Liver (tissue), 10 donors: ENCODE measurements at places on chromosomes 11 and 22.
A peak's percentile ranks its signal among the peaks of the same experiment; 100 is the strongest.

DNA sequence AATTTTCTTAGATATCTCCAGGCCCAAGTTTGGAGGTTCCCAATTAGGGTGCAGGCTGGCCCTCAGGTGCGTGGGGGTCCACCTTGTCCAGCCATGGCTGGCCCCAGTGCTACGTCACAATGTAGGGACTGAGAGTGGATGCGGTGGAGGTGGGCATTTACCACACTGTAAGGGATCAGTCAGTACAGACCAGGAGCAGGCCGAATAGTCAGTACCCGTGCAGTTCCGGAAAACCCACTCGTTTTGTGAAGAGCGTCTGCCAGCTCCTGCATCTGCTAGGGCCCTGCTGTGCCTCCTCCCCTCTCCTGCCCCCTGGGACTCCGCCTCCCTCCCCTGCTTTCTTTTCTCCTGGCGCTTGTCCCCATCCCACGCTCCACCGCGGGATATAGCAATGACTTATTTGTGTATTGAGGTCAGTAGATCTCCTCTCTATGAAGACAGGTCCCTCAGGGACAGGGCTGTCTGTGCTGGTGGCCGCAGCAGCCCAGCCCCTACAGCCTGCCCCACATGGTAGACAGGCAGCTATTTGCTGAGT, 50.4 kb upstream of the SEPTIN5 start:
- no peak for DNase-seq
- no peak overlapping the region for H3K4me3 ChIP-seq
- no peaks in the 10 kb centered on the region for H3K36me3 ChIP-seq
- no peaks in the 10 kb centered on the region for H3K27me3 ChIP-seq
- H3K4me1 ChIP-seq = no peaks in the 10 kb centered on the region
- H3K27ac ChIP-seq = no peak overlapping the region

DNA sequence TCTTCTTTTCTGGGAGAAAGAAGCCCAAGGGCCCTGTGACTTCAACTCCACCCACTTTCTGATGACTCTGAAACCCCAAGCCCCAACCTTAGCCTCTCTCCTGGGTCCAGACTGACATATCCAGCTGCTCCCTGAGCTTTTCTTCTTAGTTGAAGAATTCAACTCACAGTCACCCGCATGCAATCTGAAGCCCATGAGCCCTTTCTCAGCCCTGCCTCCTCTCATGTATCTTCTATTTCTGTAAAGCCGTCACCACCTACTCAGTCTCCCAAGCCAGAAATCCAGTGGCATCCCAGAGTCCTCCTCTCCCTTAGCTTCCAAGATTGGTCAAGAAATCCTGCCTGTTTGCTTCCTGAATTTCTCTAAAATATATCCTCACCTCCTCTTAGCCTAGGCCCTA, 7.1 kb upstream of the TMA7B start:
- no peak for DNase-seq
- H3K4me1 ChIP-seq = no peaks in the 10 kb centered on the region
- no peaks in the 10 kb centered on the region for H3K36me3 ChIP-seq
- H3K27me3 ChIP-seq = no peaks in the 10 kb centered on the region

GRCh38 chr11:76654298-76654851, 16.2 kb downstream of the LRRC32 start:
- H3K36me3 ChIP-seq = no peaks in the 10 kb centered on the region
- H3K27ac ChIP-seq = peak overlapping the region; percentile 60
- no peaks in the 10 kb centered on the region for H3K4me1 ChIP-seq
- no peak overlapping the region for H3K4me3 ChIP-seq
- no peaks in the 10 kb centered on the region for H3K27me3 ChIP-seq

DNA sequence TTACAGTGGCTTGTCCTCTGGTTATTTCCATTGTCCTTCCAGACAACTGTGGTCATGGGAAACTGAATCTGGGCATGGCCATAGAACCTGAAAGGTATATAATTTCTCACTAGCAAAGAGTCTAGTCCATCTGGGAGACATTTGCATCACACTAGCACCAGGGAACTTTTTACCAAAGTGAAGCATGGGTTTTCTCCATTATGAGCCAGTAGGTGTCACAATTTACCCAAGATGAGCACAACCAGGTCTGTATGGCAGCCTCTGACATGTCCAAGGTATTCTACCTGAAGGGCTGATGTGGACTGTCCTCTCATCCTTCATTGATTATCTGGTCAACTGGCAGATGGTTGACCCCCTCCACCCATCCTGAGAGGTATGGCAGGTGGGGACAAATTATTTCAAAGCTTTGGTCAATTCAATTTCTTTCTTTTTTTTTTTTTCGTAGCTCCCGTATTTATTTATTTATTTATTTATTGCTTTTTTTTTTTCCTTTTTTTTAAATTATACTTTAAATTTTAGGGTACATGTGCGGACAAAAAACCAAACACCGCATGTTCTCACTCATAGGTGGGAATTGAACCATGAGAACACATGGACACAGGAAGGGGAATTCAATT, 425.9 kb downstream of the TMEM135 start:
- H3K27ac ChIP-seq = no peak overlapping the region
- H3K4me3 ChIP-seq = no peak overlapping the region
- H3K36me3 ChIP-seq = no peaks in the 10 kb centered on the region
- DNase-seq = no peak
- H3K27me3 ChIP-seq = no peaks in the 10 kb centered on the region
- no peaks in the 10 kb centered on the region for H3K4me1 ChIP-seq

DNA sequence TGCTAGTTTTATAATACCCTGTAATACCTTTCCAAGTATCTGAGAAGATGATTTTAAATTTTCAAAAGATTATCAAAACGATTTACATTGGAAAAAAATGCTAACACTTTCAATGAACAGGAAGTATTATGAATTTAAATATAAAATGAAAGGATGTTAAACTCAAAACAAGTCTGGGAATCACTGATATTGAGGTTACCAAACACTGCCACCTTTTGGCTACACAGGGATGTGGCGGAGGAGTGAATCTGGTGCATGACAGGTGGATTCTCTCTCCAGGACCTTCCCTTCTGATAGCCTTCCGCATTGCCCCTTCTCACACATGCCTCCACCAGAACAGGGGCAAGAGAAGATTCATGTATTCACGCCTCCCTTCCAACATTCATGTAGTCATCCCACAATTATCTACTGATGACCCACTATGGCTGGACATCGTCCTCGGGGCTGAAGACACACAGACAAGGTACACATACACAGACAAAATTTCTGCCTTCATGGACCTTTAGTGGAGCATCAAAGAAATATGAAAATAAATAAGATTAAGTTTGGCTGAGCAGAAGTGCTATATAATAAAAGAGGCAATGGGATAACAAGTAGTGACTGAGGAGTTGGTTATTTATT, 34.7 kb downstream of the ATG16L2 start:
- DNase-seq = no peak
- H3K27me3 ChIP-seq = no peaks in the 10 kb centered on the region
- no peaks in the 10 kb centered on the region for H3K4me1 ChIP-seq
- H3K27ac ChIP-seq = no peak overlapping the region

- no peaks in the 10 kb centered on the region for H3K27me3 ChIP-seq
- no peaks in the 10 kb centered on the region for H3K36me3 ChIP-seq
- H3K4me3 ChIP-seq = no peak overlapping the region
- H3K4me1 ChIP-seq = peaks cover 8% of the 10 kb centered on the region
- no peak for DNase-seq
These were observed 3.4 kb upstream of the KCTD17 start for GRCh38 chr22:37048133-37048532.

- H3K4me1 ChIP-seq = no peaks in the 10 kb centered on the region
- H3K36me3 ChIP-seq = no peaks in the 10 kb centered on the region
- no peaks in the 10 kb centered on the region for H3K27me3 ChIP-seq
- DNase-seq = no peak
These were observed 81.4 kb downstream of the TSPAN18 start for GRCh38 chr11:44808053-44808753.

GRCh38 chr11:88410056-88410455, 72.5 kb upstream of the CTSC start:
- H3K27me3 ChIP-seq = no peaks in the 10 kb centered on the region
- no peaks in the 10 kb centered on the region for H3K36me3 ChIP-seq
- DNase-seq = no peak
- H3K27ac ChIP-seq = no peak overlapping the region
- H3K4me3 ChIP-seq = no peak overlapping the region
- H3K4me1 ChIP-seq = no peaks in the 10 kb centered on the region

- no peaks in the 10 kb centered on the region for H3K27me3 ChIP-seq
- H3K27ac ChIP-seq = no peak overlapping the region
- H3K36me3 ChIP-seq = no peaks in the 10 kb centered on the region
- H3K4me1 ChIP-seq = peaks cover 3% of the 10 kb centered on the region
- no peak overlapping the region for H3K4me3 ChIP-seq
- DNase-seq = no peak
These were observed 58.5 kb upstream of the PARVA start for GRCh38 chr11:12318791-12319438.

- no peak overlapping the region for H3K4me3 ChIP-seq
- no peaks in the 10 kb centered on the region for H3K36me3 ChIP-seq
- H3K27ac ChIP-seq = no peak overlapping the region
These were observed 627.0 kb downstream of the KCNA4 start for GRCh38 chr11:29389793-29390192.

- no peak for DNase-seq
- H3K4me1 ChIP-seq = no peaks in the 10 kb centered on the region
- H3K27ac ChIP-seq = no peak overlapping the region
- no peaks in the 10 kb centered on the region for H3K27me3 ChIP-seq
- no peak overlapping the region for H3K4me3 ChIP-seq
These were observed 1564.8 kb upstream of the TENM4 start for GRCh38 chr11:81005595-81005994.

- H3K27ac ChIP-seq = peak overlapping the region; percentile 88
- H3K27me3 ChIP-seq = no peaks in the 10 kb centered on the region
- H3K4me3 ChIP-seq = no peak overlapping the region
- DNase-seq = no peak
These were observed 390.0 kb downstream of the TENM4 start for GRCh38 chr11:79050786-79051185.

DNA sequence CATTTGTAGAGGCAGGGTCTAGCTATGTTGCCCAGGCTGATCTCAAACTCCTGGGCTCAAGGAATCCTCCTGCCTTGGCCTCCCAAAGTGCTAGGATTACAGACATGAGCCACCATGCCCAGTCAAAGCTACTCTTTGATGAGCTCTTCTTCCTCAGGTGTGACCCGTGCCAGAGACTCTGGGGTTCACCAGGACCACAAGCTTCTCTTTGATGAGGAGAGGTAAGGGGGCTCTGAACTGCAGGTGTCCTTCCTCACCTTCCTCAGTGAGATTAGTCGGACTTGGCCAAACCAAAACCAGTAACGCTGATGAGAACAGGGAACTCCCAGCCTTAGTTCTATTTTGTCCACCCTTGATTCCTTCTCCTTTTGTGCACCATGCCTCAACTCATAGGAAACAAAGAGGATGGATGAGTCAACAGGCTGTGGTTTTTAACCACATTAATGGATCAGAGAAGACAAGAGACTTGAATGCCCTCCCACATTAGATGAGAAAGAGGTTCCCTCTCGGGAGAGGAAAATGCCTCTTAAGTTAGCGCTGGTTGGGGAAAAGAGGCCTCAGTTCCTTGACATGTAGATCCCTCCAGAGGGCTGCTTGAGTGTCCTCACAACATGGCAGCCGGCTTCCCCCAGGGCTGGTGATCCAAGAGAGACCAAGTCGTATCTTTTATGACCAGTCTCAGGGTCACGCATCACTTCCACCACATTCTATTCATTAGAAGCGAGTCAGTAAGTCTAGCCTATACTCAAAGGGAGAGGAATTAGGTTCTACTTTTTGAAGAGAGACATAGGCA, 25.7 kb upstream of the CTR9 start:
- no peaks in the 10 kb centered on the region for H3K36me3 ChIP-seq
- H3K27ac ChIP-seq = no peak overlapping the region
- H3K27me3 ChIP-seq = no peaks in the 10 kb centered on the region
- DNase-seq = no peak

DNA sequence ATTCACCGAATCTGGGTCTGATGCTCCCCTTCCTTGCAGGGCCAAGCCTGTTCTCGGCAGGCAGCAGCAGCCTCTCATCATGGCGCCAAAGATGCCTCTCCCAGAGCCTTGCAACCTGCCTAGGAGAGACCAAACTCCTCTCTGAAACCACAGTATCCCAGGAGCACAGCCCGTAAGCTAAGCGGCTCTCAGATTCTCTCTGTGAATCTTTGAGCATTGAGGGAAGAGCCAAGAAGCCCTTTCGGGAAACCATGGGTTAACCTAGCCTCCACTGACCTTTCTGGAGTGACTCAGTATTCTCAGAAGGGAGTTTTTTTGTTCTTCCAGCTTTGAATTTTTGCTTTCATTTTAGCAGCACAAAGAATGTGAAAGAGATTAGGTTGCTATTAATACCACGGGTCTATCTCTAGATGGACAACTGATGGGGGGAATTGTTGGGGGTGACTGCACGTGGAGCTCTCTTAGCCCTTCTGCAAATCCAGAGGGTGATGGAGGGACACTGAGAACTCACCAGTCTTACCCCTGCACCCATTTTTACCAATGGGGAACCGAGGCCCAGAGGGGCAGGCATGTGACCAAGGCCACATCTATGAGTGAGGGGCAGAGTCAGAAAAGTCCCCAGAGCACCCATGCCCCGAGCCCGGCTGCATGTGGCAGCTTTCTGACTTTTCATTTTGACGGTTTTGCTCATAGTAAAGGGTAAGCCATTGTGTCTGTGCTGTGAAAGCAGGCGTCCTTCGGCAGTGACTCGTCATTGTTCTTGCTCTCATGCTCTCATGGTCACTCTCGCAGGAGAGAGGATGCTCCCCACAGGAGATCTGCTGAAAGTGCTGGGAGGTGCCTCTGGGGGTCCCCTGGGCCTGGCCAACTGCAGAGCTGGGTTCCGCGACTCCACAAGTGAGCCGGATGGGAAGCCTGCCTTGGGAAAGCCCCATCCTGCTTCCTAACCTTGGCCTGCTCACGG, 36.0 kb downstream of the IRAG1 start:
- H3K36me3 ChIP-seq = no peaks in the 10 kb centered on the region
- no peaks in the 10 kb centered on the region for H3K27me3 ChIP-seq
- H3K4me1 ChIP-seq = no peaks in the 10 kb centered on the region
- H3K27ac ChIP-seq = peak overlapping the region; percentile 8
- H3K4me3 ChIP-seq = no peak overlapping the region

DNA sequence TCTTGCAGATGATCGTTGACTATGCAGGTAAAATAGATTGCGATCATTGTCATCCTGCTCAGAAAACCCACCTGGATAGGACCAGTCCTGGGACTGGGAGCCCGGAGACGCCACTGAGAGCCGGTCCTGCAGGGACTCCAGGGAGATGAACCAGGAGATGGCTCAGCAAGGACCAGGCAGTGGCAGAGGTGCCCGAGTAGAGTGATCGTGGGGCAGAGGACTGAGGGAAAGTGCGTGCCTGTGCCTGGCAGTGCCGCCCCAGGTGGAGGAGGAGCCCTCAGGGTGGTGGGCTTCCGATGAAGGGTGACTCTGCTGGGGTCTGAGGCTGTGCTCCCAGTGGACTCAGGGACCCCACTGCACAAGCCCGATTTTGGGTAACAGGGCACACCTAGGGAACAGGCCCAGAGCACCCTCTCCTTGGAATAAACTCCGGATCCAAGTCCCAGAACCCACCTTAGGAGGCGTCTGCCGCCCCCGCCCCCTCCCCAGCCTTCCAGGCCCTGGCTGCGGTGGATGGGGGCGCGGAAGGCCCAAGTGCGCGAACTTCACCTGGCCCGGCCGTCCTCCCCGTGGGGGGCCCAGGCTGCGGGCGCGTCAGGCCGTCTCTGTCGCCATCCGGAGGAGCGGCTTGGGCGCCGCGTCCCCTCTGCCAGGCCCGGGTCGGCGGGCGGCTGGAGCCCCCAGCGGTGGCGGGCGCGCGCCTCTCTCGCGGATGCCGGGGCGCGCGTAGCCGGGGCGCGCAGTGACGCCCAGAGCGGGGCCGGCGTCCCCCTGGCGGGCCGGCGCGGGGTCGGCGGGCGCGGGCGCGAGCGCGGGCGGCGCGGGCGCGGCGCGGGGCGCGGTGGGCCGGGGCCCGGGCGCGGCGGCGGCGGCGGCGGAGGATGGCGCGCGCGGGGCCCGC, 1338.8 kb downstream of the BRD1 start:
- peak overlapping the region; percentile 25 for H3K4me3 ChIP-seq
- peaks cover 18% of the 10 kb centered on the region for H3K27me3 ChIP-seq
- H3K4me1 ChIP-seq = no peaks in the 10 kb centered on the region
- no peaks in the 10 kb centered on the region for H3K36me3 ChIP-seq
- no peak for DNase-seq
